Spinal cord (tissue), 10 donors: ENCODE measurements at places on chromosomes 5 and 9. TPM values are rescaled to one million over a fixed set of nuclear protein-coding genes. Genes with fewer than 3 reads are reported as not detected.

The C1QTNF3 gene
- total RNA-seq = 52.4 TPM

The LRRC19 gene
- not detected for total RNA-seq

- no peak for DNase-seq
These were observed 11.9 kb downstream of the OTULINL start for GRCh38 chr5:14593326-14594021.

The ANXA6 gene
- total RNA-seq = 301 TPM

- no peak for DNase-seq
These were observed 708.6 kb upstream of the WWC1 start for GRCh38 chr5:167582886-167583285.

DNA sequence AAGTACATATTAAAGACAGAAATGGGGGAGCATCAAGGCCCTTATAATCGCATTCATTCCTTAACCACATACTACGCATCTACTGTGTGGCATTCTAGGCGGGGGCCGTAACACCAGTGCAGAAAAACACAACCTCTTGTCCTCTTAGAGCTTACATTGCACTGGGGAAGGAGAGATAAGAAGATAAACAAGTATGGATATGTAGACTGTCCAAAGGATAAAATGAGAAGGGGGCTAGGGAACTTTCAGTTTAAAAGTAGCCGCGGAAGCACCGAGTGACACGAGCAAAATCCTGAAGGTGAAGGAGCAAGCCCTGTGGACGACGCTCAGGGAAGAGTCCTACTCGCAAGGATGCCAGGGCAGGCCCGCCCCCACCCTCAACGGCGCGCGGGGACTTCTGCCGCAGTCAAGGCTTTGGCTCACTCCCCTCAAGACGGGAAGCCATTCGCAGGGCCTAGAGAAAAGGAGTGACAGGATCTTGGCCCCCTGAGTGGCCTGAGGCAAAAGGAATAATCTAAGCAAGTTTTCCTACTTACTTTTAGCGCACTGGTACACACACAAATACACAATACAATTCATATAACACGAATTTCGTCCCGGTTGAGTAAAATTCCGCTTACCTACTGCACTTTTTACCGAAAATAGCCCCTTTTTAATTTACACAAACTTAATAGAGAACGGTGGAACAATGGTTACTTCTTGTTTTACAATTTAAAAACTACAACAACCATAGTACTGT, 1.3 kb upstream of the NIPBL start:
- no peak for DNase-seq

The IZUMO3 gene
- not detected for total RNA-seq

- no peak for DNase-seq
These were observed 188.3 kb downstream of the GABBR2 start for GRCh38 chr9:98520221-98520960.

The ZNF883 gene
- total RNA-seq = 14.9 TPM

- DNase-seq = no peak
These were observed 18.3 kb downstream of the CSF1R start for GRCh38 chr5:150068071-150068470.

The AIF1L gene
- 52.5 TPM for total RNA-seq

GRCh38 chr9:89037891-89038290, 46.6 kb downstream of the S1PR3 start:
- DNase-seq = no peak

DNA sequence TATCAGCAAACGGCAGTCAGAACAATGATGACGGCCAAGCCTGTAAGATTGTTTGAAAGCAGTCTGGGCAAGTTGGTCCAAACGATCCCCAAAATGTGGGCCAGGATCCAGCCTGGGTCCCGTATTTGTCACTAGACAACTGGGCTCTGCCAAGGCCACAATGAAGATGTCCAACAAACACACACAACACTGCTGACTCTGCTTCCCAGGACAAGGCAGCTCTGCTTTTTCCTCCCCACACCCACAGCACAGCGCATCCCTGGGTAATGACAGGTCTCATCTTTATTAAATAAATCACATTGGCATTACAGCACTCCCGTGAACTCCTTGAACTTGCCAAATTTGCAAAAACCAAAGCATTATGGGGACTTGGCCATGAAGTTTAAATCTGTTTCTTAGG, 424.1 kb upstream of the ACTBL2 start:
- DNase-seq = no peak

DNA sequence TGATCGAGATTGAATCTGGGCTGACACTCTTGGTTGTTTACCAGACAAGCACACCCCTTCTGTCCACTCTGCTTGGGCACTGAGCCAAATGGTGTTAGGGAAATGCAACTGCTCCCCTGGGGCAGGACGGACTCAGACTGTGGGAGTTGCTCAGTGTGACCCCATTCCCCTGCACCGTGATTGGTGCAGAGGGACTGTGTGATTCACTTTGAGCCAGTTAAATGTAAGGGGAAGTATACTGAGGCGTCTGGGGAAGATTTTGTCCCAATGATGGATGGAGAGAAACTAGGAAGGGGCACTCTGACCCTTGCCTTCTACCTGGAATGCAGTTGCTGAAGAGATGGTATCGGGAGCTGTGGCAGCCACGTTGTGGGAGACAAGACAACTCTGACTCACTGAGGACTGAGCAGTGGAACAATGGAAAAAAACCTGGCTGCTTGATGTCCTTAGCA, 196.0 kb upstream of the ANKRD55 start:
- no peak for DNase-seq

DNA sequence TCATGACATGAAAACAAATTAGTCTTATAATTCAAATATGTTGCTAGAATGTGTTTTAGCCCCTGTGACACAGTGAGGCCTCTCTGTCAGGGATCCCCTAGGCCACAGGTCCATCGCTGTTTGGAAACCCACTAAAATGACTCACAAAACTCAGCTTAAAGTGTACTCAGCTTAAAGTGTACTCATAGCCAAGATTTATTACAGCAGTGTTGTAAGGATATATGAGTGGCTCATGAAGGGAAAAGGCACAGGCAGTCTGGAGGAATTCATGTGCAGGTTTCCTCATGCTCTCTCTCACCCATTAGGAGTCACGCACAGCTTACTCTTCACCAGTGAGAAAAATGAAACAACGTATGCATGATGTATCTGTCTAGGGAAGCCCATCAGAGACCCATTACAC, 24.4 kb upstream of the TGFBI start:
- no peak for DNase-seq

DNA sequence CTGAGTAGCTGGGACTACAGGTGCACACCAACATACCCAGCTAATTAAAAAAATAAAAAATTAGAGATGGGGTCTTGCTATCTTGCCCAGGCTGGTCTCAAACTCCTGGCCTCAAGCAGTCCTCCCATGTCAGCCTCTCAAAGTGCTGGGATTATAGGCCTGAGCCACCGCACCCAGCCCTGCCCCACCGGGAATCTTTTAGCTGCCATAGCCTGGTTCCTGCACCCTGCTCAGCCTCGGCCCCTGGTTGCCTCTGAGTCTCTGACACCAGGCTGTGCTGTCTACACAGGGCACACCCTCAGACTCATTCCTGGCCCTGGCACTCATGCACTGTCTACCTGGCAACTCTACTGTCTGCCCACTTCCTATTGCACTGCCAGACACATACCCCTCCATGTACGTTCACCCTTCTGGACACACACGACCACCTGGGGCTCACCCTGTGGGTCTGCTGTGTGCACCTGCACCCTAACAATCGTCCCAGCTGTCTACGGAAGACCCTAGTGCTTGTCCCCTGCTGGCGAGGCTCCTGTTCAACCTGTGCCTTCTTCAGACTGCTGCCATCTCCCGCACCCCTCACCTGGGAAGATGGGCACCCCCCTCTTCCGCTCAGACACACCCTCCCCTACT, 1.4 kb downstream of the PROP1 start:
- no peak for DNase-seq

GRCh38 chr5:88405783-88406182, 137.1 kb upstream of the TMEM161B start:
- DNase-seq = no peak

DNA sequence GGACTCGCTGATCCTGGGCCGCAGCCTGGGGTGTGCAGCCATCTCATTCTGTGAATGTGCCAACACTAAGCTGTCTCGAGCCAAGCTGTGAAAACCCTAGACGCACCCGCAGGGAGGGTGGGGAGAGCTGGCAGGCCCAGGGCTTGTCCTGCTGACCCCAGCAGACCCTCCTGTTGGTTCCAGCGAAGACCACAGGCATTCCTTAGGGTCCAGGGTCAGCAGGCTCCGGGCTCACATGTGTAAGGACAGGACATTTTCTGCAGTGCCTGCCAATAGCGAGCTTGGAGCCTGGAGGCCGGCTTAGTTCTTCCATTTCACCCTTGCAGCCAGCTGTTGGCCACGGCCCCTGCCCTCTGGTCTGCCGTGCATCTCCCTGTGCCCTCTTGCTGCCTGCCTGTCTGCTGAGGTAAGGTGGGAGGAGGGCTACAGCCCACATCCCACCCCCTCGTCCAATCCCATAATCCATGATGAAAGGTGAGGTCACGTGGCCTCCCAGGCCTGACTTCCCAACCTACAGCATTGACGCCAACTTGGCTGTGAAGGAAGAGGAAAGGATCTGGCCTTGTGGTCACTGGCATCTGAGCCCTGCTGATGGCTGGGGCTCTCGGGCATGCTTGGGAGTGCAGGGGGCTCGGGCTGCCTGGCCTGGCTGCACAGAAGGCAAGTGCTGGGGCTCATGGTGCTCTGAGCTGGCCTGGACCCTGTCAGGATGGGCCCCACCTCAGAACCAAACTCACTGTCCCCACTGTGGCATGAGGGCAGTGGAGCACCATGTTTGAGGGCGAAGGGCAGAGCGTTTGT, 19.9 kb downstream of the PTGES2 start:
- DNase-seq = no peak

The PCDHGA3 gene
- total RNA-seq = 10.5 TPM

The LAMC3 gene
- 14.4 TPM for total RNA-seq

DNA sequence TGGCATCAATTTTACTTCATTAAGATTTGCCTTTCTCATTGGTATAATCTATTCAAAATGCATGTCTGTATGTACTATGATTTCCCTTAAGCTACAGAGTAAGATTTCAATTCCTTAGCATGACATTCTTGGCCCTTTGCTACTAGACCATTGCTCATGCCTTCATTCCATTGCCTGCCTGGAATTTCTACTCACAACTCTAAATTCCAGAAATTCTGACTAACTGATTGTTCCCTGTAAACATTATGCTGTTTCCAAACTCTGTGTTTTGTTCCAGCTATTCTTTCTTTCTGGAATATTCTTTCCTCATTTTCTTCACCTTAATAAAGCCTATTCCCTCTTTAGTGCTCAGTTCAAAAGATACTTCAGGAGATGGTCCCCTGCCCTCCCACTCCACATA, 568.8 kb upstream of the SEMA6A start:
- DNase-seq = no peak

The SHOC1 gene
- total RNA-seq = not detected

The SETD9 gene
- 13.4 TPM for total RNA-seq

GRCh38 chr9:112061152-112061740, 113.9 kb downstream of the SUSD1 start:
- DNase-seq = no peak

The LECT2 gene
- total RNA-seq = not detected

The SPINK13 gene
- not detected for total RNA-seq

GRCh38 chr5:74201334-74202081, 439.0 kb downstream of the ENC1 start:
- DNase-seq = no peak
